Cerebellum (tissue), 4 donors: ENCODE measurements at places on chromosomes 3 and 15.

DNA sequence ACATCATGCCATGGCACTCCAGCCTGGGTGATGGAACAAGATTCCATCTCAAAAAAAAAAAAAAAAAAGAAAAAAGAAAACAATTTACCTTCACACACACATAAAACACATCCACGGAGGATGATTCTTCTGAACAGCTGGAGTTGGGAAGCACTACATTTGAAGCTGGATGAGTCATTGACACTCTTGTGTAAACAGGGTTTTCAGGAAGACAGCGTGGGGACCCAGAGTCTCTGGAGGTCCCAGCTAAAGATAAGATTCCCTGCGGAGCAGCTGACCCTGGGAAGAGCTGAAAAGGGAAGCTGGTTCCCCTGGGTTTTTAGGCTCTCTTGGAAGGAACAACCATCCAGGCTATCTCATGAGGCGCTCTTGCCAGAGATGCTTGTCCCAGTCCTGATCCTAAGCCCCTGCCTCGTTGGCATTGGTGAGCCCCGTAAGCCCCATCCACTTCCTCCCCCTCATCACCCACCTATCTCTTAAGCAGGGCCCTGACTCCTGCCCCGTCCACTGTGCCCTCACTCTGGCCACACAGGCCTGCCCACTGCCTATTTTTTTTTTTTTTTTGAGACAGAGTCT, 32.0 kb upstream of the FURIN start:
- DNase-seq = no peak

GRCh38 chr3:26562021-26562768, 60.4 kb upstream of the LRRC3B start:
- no peak for DNase-seq

GRCh38 chr3:93910097-93910496, 63.6 kb downstream of the PROS1 start:
- DNase-seq = no peak

DNA sequence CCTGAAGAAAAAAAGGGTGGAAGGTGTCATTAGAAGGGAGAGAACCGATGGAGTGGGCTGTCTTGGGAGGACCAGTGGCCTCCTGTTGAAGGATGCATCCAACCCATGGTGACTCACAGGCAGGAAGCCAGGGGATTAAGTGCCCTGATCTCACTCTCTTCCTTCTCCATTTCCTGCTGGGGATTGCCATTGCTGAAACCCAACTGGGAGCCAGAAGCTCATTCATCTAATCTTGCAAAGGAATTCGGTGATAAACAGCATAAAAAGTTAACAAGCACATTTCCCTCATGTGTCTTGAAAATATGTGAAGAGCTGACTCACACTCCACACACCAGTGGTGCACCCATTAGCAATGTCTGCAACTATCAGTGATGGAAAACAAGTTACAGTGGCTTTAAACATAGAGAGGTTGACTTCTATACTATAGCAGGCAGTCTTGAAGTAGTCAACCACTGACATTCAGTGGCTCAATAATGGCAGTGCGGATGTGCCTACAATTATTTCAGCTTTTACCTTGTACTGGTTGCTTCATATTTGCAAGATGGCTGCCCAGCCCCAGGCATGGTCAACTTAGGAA, 12.8 kb upstream of the CSRNP1 start:
- DNase-seq = no peak

- DNase-seq = no peak
Measured at GRCh38 chr3:157261000-157261399, 101.1 kb upstream of the CCNL1 start.

- no peak for DNase-seq
Measured at GRCh38 chr15:32838338-32838737, 120.5 kb downstream of the GREM1 start.

DNA sequence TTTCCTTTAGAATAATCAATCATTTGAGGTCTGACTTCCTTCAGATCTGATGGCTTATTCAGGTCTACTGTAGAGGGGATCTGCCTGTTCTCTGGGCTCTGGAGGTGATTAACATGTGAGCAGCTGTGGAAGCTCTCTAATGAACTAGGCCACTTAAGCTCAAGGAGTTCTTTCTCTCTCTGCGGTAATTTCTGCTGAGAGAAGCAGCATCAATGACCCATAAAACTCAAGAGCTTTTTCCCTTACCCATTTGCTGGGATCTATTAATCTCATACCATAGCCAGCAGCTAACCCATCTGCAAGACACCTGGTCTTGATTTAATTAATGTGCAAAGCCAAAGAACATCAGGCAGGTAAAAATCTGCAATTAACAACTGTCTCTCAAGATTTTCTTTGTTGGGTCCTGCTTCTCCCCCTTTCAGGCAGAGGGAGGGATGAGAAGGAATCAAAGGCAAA, 73.2 kb upstream of the DLG1 start:
- DNase-seq = no peak

DNA sequence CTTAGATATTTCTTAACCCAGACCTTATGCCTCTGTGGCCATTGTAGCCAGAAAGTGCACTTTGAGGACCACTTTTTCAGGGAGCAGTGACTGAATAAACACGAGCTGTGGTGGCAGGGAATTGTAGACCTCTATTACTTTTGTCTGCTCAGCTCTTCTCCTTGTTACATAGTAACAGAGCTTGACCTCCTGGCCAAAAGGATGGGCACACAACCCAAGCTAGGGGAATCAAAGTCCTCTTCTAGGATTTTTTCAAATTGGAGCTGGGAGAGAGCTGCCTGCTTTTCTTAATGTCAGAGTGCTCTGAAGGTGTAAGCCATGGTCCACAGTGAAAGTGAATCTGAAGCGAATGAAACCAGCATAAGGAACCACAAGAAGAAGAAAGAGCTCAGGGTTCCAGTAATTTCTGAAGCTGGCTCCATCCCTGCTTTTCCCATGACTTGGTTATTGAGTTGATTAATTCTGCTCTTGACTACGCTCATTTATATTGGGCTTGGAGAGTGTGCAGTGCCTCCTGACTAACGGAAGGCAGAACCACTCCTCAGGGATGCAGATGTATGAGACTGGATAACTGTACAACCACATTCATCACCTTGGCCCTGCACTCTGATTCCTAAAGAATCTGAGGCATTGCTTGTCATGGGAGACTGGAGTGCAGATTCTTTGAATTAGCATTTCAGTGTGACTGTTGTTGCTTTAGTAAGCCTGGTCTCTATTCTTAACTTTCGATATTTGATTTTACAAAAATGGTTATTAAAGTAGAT, 60.9 kb downstream of the TLNRD1 start:
- DNase-seq = no peak

DNA sequence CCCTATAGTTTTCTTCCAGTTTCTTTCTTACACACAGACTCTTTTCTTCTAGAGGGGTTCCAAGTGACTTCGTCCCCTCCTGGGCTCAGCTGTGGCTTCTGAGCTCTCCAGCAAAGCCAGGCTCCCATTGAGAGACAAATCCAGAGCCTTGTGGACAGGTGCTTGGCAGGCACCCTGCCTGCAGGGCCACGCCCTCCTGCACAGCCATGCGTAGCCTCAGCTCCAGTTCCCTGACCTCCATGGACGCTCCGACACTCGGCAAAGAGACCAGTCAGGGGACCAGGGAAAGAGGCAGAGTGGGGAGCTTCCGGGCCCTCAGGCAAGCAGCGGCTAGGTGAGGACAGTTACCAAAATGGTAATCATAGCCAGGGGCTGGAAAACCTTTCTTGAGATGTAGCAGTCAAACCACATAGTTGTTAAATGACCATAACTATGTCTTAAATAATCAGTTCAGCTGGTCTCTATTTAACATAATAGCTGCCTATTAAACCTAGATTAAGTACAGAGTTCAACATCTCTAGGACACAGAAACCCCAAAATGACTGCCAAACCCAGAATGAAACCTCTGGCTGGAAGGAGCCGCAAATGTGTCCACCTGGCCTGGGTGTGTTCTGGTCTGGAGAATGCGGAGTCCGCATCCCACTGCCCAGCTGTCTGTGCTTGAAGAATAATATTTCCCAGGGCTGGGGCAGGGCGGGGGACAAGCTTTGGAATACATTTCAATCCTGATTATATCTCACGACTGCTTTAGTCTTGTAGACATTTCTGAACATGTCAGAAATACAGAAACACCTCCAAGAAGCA, 69.3 kb upstream of the RGMA start:
- DNase-seq = no peak

DNA sequence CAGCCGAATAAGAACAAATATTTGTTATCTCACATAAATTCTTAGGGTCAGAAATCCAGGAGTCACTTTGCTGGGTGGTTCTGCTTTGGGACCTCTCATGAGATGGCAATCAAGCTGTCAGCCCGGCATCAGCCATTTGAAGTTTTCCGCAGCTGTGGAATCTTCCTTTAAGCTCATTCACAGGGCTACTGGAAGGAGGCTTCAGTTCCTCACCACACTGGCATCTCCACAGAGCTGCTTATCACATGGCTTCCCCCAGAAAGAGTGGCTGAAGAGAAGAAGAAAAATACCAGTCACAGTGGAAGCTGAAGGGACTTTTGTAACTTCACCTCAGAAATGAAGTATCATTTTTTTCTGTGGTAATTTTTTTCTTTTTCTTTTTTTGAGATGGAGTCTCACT, 267.7 kb downstream of the CHL1 start:
- DNase-seq = no peak

GRCh38 chr15:58981808-58982475, 5.5 kb upstream of the RNF111 start:
- no peak for DNase-seq

DNA sequence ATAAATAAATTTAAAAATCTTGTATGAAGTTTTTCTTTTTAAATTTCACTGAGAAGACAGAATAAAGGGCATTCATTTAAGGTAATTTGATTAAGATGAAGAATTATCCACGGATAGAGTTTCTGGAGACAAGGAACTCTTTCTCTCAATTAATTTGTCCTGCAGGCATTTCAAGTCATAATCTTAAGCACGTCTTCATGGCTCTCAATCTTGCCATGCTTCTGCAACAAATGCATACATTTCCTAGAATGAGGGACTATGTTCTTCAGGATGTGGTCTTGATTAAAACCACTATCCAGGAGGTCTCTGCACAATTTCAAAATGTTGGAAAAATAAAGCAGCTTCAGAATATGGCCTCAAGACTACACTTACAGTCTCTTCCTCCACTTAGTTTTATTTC, 67.6 kb upstream of the LSAMP start:
- no peak for DNase-seq

- no peak for DNase-seq
Measured at GRCh38 chr3:8320711-8321458, 180.7 kb upstream of the LMCD1 start.

DNA sequence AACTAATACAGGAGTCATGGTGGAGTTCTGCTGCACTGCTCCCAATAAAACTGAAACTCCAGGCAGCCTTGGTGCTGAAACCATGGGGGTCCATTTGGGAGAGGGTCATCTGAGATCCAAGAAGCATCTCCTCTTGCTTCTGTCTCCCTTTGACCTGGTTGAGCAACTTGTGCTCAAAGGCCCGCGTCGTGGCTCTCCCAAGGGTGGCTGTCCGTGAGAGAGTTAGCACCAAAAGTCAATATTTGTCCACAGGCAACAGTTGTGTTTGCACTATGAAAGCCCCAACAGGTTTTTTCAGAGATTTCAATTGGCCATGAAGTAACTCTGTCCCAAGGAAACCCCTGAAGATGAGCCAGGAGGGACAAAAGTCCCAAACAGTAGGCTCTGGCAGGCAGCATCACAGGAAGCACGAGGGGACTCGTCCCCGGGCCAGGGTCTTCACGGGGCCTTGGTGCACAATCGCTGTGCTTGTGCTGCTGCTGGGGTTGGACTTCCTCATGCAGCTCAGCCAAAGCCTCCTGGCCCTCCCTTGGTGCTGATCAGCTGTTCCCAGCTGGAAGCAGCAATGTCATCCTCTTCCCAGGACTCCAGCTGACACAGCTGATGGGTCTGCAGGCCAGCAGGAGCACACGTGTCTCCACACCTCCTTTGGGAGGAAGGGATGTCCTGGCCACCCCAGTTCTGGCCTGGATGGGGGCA, 39.4 kb upstream of the WNT5A start:
- DNase-seq = no peak

GRCh38 chr15:28096670-28097431, 2.3 kb downstream of the OCA2 start:
- DNase-seq = no peak

GRCh38 chr3:69085833-69086722, 1.3 kb downstream of the ARL6IP5 start:
- DNase-seq = peak; percentile 63

DNA sequence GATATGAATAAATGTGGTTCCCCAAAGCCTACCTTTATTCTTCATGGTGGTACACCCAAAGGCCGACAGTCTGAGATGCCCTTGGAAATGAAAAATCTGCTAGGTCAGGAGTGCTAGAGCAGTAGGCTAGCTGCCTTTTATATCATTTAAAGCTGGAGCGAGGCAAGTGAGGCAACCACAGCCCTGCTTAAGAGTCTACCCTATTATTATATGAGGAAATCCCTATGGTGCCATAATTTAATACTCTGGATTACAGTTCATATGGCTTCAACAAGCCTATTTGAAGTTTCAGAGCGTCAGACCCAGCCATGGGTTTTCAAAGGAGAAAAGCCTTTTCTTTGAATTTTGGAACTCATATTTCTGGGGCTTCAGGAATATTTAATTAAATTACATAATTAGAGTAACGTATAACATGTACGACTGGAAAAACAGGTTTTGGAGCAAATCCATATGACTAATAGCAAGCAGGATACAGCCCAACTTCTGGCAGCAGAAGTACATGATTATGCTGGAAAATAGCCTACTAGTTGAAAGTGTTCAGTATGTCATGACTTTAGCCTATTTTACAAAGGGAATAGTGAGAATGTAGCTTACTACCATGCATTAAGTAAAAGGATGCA, 18.0 kb upstream of the SLTM start:
- no peak for DNase-seq

- no peak for DNase-seq
Measured at GRCh38 chr3:159632128-159632527, 356.5 kb upstream of the IL12A start.

DNA sequence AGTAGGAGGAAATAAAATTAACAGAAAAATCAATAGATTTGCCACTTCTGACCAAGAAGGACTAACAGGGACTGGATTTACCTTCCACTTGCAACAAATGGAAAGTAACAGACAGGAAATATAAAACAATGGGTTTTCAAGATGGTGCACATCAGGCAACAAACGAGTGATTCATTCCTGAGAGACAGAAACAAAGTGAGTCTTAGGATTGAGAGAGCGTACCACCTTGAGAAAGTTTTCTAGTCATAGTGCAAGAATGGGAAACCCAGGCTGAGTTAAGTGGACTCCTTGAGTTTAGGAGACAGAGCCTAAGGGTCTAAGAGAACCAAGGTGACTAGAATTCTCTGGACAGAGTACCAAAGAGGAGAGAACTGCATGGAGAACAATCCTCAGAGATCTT, 101.7 kb downstream of the PPP2R3A start:
- no peak for DNase-seq

DNA sequence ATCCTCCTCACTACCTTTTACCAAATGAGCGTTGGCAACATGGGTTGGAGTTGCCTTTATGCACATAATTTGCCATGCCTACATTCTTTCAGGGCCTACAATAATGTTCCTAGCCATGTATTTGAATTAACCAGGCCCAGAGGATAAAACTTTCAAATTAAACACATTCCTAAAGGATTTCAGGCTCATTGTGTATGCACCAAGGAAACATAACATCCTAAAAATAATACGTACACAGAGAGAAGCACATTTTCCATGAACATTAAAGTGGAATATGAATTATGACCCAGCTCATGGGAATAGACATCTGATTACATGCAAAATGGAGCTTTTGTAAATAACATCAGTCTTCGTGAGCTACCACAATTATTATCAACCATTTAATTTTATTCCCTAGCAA, 203.3 kb downstream of the RORA start:
- DNase-seq = no peak

GRCh38 chr3:83403927-83404326, 1554.9 kb upstream of the CADM2 start:
- DNase-seq = no peak

- no peak for DNase-seq
Measured at GRCh38 chr15:41160639-41161315, 44.7 kb upstream of the INO80 start.

GRCh38 chr3:131178710-131179375, 152.2 kb downstream of the NEK11 start:
- DNase-seq = no peak
